ENCODE measurements at places on chromosomes 4 and X.

GRCh38 chr4:110492522-110492921 lies 16.6 kb downstream of the ENPEP start:
- no peak for DNase-seq

DNA sequence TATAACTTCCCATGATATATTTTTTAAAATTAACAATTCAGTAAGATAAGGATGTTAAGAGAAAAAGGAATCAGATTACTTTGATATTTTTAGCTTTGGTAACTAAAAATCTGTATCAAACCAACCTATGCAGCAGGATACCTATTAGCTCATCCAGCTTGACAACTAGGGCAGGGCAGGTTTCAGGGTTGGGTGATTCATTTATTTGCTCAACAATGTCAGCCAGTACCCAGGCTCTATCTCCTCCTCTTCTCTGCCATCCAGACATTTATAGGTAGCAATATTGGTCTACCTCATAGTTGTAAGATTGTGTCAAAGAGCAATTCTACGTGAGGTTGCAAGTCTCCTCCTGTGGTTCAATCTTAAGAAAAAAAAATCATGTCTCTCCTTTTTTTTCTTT lies 421.9 kb downstream of the ANKRD50 start:
- DNase-seq = no peak

DNA sequence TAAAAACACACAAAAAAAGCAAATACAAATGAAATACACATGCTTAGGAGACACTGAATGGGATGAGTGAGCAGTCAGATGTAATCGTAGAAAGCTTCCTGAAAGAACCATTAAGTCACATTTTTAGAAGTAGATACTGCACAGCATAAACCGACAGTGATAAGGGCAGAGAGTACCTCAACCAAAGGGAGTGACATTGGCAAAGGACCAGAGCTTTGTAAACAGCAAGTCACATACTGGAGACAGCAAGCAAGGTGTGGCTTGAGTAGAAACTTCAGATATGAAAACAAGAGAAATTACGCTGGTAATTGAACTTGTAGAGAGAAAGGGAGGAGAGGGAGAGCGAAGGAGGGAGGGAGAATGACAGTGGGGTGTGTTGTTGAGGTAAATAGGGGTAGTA lies 92.0 kb downstream of the CHRDL1 start:
- no peak for DNase-seq

- DNase-seq = no peak
Measured at GRCh38 chrX:52271206-52271605, 86.5 kb downstream of the MAGED4 start.

- DNase-seq = no peak
Measured at GRCh38 chr4:172776203-172776861, 392.3 kb upstream of the GALNT7 start.

- no peak for DNase-seq
Measured at GRCh38 chr4:159193046-159193620, 90.3 kb downstream of the RAPGEF2 start.

DNA sequence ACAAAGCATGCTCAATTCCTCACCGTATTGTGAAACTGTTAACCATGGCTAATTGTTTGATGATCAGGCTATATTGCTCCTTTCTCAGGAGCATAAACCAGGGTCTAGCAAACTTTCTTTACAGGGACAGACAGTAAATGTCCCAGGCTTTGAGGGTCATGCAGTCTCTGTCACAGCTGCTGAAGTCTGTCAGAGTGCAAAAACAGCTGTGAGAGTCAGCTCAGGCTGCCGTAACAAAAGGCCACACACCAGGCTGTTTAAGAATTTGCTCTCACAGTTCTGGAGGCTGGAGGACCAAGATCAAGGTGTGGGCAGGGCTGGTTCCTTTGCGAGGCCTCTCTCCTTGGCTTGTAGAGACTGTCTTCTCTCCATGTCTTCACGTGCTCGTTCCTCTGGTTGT lies 75.6 kb downstream of the GPR143 start:
- DNase-seq = no peak

- no peak for DNase-seq
Measured at GRCh38 chrX:14843666-14844065, 29.2 kb downstream of the FANCB start.

DNA sequence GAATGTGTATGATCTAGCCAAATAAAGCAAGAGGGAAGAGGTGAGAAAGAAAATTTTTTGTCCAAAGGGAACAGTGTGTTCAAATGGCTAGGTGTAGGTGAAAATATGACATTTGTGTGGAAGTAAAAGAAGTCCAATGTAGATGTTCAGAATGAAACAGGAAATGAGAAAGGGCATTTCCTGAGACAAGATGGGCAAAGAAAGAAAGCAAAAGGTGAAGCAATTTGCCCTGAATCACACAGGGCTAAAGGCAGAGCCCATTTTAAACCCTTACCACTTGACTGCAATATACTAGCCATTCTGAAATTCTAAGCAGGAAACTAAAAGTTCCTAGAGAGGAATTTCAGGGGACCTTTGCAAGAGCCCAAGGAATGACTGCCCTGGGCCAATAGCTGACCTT lies 36.0 kb downstream of the CLOCK start:
- DNase-seq = no peak
